ENCODE measurements at places on chromosomes 1 and 21.

- no peak for DNase-seq
Measured at GRCh38 chr1:59070610-59071009, 226.3 kb upstream of the FGGY start.

- DNase-seq, result peak; percentile 22
Measured at GRCh38 chr1:36109041-36109679, 15.9 kb downstream of the COL8A2 start.

DNA sequence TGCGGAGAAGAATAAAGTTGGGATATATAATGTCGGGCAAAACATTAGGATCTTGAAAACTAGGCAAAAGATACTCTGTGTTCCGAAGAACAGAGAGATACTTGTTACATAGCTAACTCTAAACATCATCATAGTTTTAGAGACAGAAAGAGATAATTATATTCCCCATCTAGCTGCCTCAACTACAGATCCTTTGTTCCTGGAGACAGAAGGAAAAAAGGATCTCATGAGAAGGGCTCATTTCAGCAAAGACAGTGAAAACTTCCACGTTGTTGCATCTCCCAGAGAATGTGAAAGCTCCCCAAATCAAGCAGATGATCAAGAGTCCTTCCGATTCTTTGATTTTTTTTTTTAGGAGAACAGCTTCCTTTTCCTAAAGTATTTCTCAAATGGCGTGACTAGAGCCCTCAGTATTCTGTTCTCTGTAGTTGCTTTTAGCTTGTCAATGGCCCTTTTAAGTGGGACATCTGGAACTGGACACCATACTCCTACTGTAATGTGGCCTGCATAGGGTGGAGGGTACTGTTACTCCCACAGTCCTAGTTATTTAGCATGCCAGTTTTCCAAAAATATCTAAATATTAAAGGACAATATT, 1048.2 kb downstream of the TTLL7 start:
- no peak for DNase-seq

- no peak for DNase-seq
Measured at GRCh38 chr1:12592496-12592895, 25.5 kb downstream of the DHRS3 start.

GRCh38 chr21:19523061-19523460, 1119.5 kb upstream of the TMPRSS15 start:
- DNase-seq, result no peak

DNA sequence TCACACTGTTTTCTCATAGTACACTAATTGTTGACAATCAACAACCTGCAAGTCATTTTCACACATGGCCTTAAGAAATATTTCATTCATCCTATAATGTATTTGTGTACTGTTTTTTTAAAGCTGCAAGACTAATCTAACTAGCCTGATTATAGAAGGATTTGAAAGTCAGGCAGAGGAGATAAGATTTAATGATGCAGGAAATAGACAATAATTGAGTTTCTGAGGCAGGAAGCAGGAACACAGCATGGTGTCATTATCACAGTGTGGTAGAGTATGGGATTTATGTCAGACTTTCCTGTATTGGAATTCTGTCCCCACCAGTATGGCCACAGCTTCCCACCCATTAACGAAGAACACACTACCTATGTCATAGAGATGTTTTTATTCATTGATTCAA, 138.8 kb downstream of the LRRC7 start:
- no peak for DNase-seq

GRCh38 chr1:20472860-20473711, 12.9 kb downstream of the CAMK2N1 start:
- no peak for DNase-seq

DNA sequence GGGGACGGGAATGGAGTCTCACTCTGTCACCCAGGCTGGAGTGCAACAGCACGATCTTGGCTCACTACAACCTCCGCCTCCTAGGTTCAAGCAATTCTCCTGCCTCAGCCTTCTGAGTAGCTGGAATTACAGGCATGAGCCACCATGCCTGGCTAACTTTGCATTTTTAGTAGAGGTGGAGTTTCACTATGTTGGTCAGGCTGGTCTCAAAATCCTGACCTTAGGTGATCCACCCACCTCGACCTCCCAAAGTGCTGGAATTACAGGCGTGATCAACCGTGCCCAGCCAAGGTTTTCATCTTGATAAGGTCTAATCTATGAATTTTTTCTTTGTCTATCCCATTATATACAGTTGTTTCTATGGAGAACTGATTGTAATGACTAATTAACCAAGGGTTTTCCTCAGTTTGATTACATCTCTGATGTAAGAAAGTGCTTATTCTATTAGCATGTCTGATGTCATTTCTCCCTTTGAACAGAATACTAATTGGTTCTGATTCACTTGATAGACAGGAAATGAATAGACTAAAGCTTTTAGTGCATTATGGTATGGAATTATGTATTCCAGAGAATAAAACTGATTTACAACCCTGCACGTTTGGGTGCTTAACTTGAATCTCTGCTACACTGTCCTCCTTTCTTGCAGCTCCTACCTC, 11.9 kb downstream of the PACC1 start:
- DNase-seq, result no peak

- DNase-seq, result peak; percentile 28
Measured at GRCh38 chr21:37916310-37917051, at the start of gene KCNJ6. KCNJ6 (minus strand) TSS chr21:37916457; CDS start chr21:37840682, 75,775 bp downstream.

GRCh38 chr21:34183331-34183928, 110.1 kb downstream of the MRPS6 start:
- no peak for DNase-seq

DNA sequence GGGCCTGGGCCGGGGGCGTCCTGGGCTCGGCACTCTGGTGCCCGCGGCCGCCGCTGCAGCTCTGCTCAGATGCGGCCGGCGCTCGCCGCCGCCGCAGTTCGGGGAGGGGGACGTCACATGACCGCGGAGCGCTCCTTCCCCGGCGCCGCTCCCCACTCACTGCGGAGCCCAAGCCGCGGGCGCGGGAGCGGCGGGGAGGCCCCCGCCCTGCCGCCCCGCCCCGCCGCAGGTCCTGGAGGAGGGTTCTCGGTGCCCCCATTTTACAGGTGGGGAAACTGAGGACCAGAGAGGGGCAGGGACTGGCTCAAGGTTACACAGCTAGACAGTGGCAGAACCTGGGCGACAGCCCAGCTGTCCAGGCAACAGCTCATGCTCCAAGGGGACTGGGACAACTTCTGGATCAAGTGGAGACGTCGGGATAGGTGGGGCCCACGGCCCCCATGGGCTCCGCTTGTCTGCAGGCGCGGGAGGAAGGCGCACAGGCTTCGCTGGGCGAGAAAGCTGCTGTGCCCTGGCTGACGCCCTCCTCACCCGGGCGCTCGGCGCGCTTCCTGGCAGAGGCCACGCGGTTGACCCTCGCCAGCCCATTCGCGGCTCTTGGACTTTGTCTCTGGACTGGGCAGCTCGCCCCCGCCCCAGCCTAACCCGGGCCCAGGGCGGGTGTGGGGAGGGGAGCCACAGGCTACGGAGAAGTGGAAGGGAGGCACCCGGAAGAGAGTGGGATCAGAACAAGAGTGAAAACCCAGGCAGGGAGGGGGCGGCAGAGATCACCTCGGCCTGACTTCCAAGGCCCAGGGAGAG, at the start of gene RAP1GAP:
Gene RAP1GAP (minus strand): TSS at position 100 of the 801 bp plus-strand sequence. CDS start 49,325 bp downstream, outside the sequence.
- DNase-seq, result peak; percentile 39

DNA sequence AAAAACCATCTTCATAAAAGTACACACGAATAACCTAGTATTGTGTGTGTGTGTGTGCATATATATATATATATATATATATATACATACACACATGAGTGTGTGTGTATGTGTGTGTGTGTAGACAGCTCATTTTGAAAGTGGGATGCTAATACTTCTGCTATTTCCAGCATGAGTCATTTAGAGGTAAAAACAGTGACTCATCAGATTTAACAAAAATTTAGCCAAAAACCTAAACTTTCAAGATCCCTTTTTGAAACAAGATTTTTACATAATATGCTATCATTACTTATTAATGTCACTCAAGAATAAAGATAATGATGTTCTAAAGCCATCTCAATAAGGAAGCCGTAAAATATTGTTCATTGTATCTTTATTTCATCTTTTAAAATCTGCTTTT, 35.6 kb upstream of the ADGRL4 start:
- no peak for DNase-seq

DNA sequence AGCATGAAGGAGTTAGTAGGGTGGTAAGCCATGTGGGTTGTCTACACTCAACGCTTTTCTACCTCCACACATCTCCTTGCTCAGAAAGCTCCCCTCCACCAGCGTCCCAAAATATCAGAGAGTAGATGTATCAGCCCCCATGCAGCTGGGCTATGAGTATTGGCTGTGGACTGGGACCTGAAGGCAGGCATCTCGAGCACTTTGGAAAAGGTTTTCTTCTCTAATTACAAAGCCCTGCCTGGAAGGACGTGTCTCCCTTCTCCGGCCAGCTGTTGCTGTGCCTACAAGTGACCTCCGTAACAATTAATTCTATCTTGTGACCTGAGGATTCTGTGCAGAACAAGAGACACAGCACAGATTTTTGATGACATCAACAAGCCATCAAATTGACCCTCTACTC, 142.0 kb upstream of the RUNX1 start:
- no peak for DNase-seq

DNA sequence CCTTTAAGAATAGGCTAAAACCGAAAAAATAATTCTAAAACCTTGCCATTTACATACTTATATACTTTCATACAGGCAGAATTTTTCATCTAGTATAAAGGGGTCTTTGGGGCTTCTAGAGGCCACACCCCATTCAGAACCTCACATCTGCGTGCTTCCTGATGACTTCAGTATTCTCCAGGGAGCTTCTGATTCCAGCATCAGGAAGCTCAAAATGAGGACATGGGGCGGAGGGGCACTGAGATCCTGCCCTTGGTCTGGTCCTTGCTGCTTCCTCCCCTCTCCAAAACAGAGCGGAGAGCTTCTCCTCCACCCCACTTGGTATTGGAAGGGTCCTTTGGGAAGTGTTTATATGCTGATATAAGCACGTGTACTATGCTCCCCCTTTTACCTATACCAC, 13.8 kb downstream of the PAX7 start:
- DNase-seq, result no peak

- DNase-seq, result no peak
Measured at GRCh38 chr1:10897321-10897980, 101.0 kb upstream of the CASZ1 start.

- DNase-seq, result no peak
Measured at GRCh38 chr1:40507973-40508372, 594 bp upstream of the EXO5 start.

DNA sequence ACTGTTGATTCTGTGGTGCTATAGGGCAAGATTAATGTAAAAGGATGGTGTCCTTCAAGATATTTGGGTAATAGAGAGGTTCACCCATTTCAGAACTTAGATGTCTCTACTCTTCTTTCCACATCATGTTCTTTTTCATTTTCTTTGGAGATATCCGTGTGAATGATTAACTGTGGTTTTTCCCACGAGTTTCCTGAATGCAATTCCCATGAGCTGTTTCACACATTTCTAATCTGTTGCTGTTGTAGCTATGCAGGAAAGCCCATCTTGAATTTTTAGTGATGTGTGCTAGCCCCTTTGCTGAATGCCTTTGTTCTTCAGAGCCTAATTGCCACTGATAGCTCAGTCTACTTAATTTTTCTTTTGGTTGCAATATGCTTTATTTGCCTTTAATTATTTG, 27.6 kb downstream of the SNX27 start:
- DNase-seq, result no peak

DNA sequence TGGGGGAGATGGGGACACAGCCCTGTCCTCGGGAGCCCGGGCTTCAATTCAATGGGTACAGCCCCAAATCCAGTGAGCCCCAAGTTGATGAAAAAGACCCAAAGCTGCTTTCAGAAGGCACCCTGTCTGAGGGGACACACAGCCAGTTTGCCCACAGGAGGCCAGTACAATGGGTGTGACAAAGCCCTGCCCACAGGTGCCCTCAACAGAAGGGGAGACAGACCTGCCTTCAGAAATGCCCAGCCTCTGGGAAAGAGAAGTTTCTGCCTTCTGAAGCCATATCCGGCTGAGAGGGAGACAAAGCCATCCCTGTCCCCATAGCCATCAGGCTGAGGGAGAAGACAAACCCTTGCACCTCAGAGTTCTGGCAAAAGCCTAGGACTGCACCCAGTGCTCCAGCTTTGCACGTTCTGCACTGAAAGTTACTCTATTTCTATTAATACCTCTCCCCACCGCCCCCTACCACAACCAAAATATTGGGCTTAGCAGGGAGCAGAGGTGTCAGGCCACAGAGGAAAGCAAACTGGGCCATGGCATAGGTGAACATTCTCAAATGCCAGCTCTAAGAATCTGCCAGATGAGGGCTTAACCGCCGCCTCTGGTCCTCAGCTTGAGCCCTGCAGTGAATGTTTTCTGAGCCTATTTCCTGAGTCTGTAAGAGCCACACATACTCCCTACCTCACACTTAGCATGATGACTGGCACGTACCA, 18.0 kb upstream of the PTAFR start:
- DNase-seq, result no peak

GRCh38 chr1:182649041-182649440, 35.3 kb downstream of the RGS8 start:
- no peak for DNase-seq

- DNase-seq, result no peak
Measured at GRCh38 chr1:17523321-17524041, 16.0 kb upstream of the ARHGEF10L start.

DNA sequence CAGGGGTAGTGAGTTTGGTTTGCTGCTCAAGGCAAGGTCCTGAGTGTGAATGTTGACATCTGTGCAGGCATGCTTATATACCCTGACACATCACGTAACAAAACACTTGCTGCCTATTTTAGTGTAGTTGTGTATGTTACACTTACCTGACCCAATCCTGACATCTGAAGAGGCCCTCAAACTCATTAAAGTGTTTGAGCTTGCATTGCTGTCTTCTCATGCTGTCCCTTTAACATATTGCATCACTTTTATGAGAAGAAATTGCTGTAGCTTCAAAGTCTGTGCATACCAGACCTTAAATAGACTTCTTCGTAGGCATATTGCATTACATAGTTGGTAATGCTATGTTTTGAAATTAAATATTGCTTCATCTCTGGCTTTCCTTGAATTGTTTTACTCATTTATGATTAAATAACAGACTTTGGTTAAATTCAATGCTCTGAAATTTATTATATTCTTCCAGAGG, at the start of gene KRTAP19-3:
Gene KRTAP19-3 (minus strand): TSS at position 51 of the 466 bp plus-strand sequence. CDS start 56 bp downstream, outside the sequence.
- no peak for DNase-seq

DNA sequence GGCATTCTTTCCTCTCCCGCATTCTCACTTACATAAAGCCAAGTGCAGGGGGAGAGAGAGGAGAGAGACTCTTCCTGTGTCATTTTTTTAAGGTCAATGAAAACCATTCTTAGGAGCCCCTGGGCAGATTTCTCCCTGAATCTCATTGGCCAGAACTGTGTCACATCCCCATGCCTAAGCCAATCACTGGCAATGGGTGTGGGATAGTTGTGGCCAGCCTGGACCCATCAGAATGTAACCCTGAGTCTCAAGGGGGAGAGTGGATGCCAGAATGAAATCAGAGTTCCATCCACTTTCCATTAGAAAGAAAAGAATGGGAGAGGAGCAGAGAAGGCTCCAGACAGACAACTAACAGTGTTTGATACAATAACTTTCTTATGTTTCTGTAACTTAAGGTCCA, 31.2 kb upstream of the COQ8A start:
- no peak for DNase-seq

Data from KBM-7 (cell line).